ENCODE measurements at places on chromosomes 13 and 19. TPM values are rescaled to one million over a fixed set of nuclear protein-coding genes. Genes with fewer than 3 reads are reported as not detected.

C1QTNF9 gene
- total RNA-seq = 0.38 TPM

MISP3 gene
- total RNA-seq = 0.71 TPM

CPB2 gene
- total RNA-seq = not detected

PRR19 gene
- total RNA-seq = not detected

C19orf81 gene
- total RNA-seq = not detected

C19orf85 gene
- total RNA-seq = not detected

LRP3 gene
- total RNA-seq = 40.1 TPM

KANK3 gene
- 10.6 TPM for total RNA-seq

YJU2 gene
- 23.4 TPM for total RNA-seq

CBY2 gene
- not detected for total RNA-seq

TSKS gene
- 0.22 TPM for total RNA-seq

CCL25 gene
- total RNA-seq = not detected

CBARP gene
- 6.2 TPM for total RNA-seq

TMEM38A gene
- total RNA-seq = 18.6 TPM

LHB gene
- total RNA-seq = not detected

COL4A1 gene
- 465 TPM for total RNA-seq

DPF1 gene
- total RNA-seq = 7.5 TPM

Data from camera-type eye (tissue), 1 donor.